Naive thymus-derived CD4-positive, alpha-beta T cell (primary cell): ENCODE measurements at places on chromosomes 3 and 15. TPM values are rescaled to one million over a fixed set of nuclear protein-coding genes. Genes with fewer than 3 reads are reported as not detected.

- no peaks in the 10 kb centered on the region for H3K4me1 ChIP-seq
- no peaks in the 10 kb centered on the region for H3K27me3 ChIP-seq
- no peak overlapping the region for H3K27ac ChIP-seq
Observed at GRCh38 chr3:9008550-9009255, 45.4 kb upstream of the RAD18 start.

DNA sequence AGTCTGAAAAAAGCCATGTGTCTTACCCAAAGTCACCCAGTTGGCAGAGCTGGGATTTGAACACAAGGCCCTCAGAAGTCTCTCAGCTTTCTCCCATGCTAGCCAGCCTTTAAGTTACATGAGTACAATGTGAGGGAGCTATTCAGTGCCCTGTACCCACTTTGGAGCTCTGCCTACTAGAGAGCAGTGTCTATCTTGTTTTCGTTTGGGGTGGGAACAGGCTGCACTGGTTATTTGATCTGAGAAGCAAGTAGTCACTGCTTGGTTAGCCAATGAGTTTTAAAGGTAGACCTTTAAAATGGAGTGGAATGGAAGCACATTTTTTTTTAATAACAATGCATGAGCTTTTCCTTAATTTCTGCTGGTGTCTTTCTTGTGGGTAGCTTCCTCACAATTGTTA is 231.1 kb upstream of the BHLHE40 start:
- H3K4me3 ChIP-seq, result no peak overlapping the region
- no peak for DNase-seq
- peaks cover 4% of the 10 kb centered on the region for H3K4me1 ChIP-seq

- no peaks in the 10 kb centered on the region for H3K27me3 ChIP-seq
- H3K4me1 ChIP-seq, result peaks cover 41% of the 10 kb centered on the region
- peaks cover 30% of the 10 kb centered on the region for H3K36me3 ChIP-seq
Observed at GRCh38 chr3:187041362-187042307, 97.7 kb downstream of the RPL39L start.

DNA sequence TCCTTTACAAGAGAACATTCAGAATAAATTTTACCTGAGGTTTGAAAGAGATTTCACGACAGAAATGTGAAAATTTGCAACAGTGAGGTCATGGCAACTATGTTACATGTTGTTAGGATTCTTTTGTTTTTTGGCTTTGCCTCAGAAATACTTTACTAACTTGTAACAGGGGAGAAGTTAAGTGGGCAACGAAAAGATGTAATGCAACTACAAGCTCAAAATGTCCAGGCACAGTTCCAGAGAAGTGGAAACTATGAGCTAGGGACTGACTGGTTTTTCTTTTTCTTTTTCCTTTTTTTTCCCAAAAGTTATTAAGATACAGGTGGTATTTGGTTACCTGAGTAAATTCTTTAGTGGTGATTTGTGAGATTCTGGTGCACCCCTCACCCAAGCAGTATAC is 111.5 kb upstream of the PPP2R3A start:
- no peaks in the 10 kb centered on the region for H3K27me3 ChIP-seq
- H3K36me3 ChIP-seq, result no peaks in the 10 kb centered on the region
- H3K4me1 ChIP-seq, result no peaks in the 10 kb centered on the region
- no peak overlapping the region for H3K27ac ChIP-seq

DNA sequence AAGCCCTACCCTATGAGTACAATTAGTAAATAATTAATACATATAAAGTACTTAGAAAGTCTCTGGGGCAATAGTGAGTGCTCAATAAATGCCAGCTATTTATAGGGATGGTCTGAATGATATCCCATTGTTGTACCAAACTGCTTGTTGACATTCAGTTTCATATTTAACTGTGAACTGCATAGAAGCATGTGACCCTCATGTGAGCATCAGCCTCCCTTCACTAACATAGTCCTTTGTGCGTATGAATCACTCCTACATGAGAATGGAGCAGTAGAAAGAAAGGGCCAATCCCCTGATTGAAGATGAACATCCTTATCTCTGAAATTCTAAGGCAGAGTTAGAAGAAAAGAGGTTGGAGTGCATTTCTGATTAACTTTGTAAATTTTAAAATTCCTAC is 68.7 kb upstream of the ATP10A start:
- DNase-seq, result no peak
- no peaks in the 10 kb centered on the region for H3K4me1 ChIP-seq
- H3K27ac ChIP-seq, result no peak overlapping the region
- no peak overlapping the region for H3K4me3 ChIP-seq
- H3K27me3 ChIP-seq, result no peaks in the 10 kb centered on the region

DNA sequence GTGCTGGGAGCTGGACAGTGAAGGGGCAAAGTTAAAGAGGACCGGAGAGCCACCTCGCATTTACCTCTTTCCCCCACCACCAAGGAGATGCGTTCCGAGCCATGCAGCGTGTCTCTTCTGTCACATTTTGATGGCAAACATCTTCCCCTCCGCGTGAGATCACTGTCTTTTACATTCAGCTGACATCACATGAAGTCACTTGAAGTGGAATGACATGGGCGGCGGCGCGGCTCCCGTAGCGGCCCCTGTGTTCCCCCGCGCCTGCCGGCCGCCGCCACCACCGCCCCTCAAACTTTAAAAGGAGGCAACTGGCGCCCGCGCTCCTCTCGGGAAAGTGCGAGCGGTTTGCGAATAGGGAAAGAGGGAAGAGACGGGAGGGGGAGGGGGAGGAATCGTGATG is at the start of gene FEZF2:
FEZF2 (minus strand) TSS at position 336 of the 400 bp plus-strand sequence. CDS start 682 bp downstream, outside the sequence.
- H3K36me3 ChIP-seq, result no peaks in the 10 kb centered on the region
- no peaks in the 10 kb centered on the region for H3K27me3 ChIP-seq
- H3K4me3 ChIP-seq, result no peak within 1 kb of the TSS
- DNase-seq, result no peak
- H3K27ac ChIP-seq, result no peak within 1 kb of the TSS

- H3K36me3 ChIP-seq, result no peaks in the 10 kb centered on the region
- no peak overlapping the region for H3K27ac ChIP-seq
- H3K4me3 ChIP-seq, result no peak overlapping the region
- H3K27me3 ChIP-seq, result no peaks in the 10 kb centered on the region
- H3K4me1 ChIP-seq, result no peaks in the 10 kb centered on the region
- no peak for DNase-seq
Observed at GRCh38 chr15:75523011-75523410, 56.1 kb downstream of the PTPN9 start.

DNA sequence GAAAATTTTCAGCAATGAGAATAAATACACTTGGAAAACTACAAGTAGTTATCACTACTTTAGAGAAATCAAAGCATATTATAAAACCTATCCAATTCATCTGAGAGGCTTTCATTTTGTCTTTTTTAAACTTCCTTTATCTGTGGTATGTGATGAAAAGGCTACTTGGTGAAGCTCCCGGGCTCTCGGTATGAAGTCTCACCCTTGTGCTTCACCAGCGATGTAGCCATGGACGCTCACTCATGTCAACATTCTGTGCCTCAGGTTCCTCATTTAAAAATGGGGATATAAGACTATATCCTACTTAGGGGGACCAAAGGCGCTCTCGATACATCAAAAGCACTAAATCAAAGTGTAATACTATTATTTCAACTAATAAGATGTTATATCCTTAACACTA is 14.9 kb downstream of the SATB1 start:
- DNase-seq, result no peak
- no peak overlapping the region for H3K4me3 ChIP-seq
- no peaks in the 10 kb centered on the region for H3K27me3 ChIP-seq

GRCh38 chr15:49674370-49674769 is 53.5 kb downstream of the DTWD1 start:
- no peaks in the 10 kb centered on the region for H3K27me3 ChIP-seq
- no peak for DNase-seq
- no peaks in the 10 kb centered on the region for H3K4me1 ChIP-seq
- no peak overlapping the region for H3K4me3 ChIP-seq

- no peak for DNase-seq
- no peaks in the 10 kb centered on the region for H3K36me3 ChIP-seq
- H3K27ac ChIP-seq, result no peak overlapping the region
- H3K4me3 ChIP-seq, result no peak overlapping the region
- no peaks in the 10 kb centered on the region for H3K4me1 ChIP-seq
- H3K27me3 ChIP-seq, result no peaks in the 10 kb centered on the region
Observed at GRCh38 chr15:76566276-76566675, 229.7 kb downstream of the ISL2 start.

- no peak overlapping the region for H3K27ac ChIP-seq
- no peak overlapping the region for H3K4me3 ChIP-seq
- H3K36me3 ChIP-seq, result no peaks in the 10 kb centered on the region
- H3K27me3 ChIP-seq, result no peaks in the 10 kb centered on the region
- DNase-seq, result no peak
Observed at GRCh38 chr3:52091586-52092270, 35.4 kb upstream of the DUSP7 start.

GRCh38 chr15:39969002-39969394 is 35.1 kb downstream of the EIF2AK4 start:
- no peak overlapping the region for H3K4me3 ChIP-seq
- H3K27me3 ChIP-seq, result no peaks in the 10 kb centered on the region
- DNase-seq, result no peak
- no peaks in the 10 kb centered on the region for H3K36me3 ChIP-seq
- H3K27ac ChIP-seq, result no peak overlapping the region

- H3K4me1 ChIP-seq, result no peaks in the 10 kb centered on the region
- no peak overlapping the region for H3K27ac ChIP-seq
- H3K4me3 ChIP-seq, result no peak overlapping the region
- H3K36me3 ChIP-seq, result no peaks in the 10 kb centered on the region
Observed at GRCh38 chr15:96126859-96127258, 203.6 kb upstream of the NR2F2 start.

DNA sequence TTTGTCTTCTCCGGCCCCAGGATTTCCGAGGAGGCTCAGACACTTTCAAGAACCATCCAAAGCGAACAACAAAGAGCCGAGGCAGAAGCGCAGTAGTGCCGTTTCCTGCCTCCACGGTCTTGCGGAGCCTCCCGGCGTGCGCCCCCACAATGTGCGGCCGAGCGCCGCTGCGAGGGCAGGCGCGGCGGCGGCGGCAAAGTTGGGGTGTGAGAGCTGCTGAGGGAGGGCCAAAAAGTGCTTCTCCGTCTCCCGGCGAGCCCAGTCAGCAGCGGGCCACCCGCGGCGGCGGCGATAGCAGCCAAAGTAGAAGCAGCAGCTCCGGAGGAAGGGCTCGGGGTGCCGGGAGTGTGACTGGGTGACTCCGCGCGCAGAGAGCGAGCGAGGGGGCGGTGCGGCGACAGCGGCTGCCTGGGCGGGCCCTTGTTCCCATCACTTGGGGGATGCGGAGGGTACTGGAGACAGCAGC is 749.1 kb downstream of the ROBO1 start:
- no peak overlapping the region for H3K27ac ChIP-seq
- no peak overlapping the region for H3K4me3 ChIP-seq
- no peaks in the 10 kb centered on the region for H3K36me3 ChIP-seq
- H3K4me1 ChIP-seq, result no peaks in the 10 kb centered on the region

ESYT3 gene
- total RNA-seq, result not detected

AGBL1 gene
- total RNA-seq, result not detected

GFM1 gene
- total RNA-seq, result 42.8 TPM

ACOX2 gene
- total RNA-seq, result not detected in 2 replicates

CLDN1 gene
- total RNA-seq, result not detected
